AG04450 (cell line): ENCODE measurements at places on chromosomes 6 and 20.

GRCh38 chr6:162108041-162108440 lies 619.5 kb downstream of the PRKN start:
- DNase-seq: no peak

DNA sequence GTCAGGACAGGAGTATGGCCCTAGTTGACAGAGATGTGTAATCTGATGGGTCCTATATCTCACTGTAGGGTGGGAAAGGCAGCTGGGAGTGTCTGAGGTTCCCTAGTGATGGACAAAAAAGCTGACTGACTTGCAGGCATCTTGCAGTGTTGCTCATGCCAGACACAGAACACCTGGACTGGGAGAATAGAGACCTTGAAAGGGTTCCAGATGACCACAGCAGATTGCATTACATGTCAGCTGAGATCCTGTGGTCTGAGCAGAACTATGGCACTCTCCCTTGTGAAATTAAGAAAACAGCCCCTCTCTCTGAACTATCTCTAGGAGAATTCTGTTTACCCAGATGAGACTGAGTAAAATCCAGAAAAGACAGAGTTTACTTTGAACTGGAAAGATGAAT lies 212.6 kb upstream of the MAN1A1 start:
- DNase-seq: no peak

DNA sequence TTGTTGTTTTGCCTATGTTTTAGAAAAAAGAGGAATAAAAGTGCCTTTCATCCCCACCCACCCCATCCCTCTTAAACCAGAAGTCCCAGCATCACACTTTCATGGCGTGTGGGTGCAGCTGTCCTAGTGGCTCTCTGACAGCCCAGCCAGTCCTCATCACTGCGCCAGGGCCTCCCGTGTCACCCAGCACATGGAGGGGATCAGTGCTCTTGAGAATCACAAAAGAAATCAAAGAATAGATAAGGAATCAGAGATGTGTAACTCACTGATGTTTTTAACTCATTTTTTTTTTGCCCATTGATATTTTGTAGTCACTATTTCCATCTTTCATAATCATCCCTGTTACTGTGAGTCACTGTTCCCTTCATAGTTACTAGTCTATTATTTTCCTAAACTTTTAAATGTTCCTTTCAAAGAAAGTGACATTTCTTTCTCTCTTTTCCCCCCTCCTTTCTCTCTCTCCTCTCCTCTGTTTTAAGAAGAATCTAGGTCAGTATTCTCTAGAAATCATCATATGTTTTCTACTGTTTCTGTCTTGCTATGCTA lies 78.6 kb downstream of the AIG1 start:
- DNase-seq: no peak

- DNase-seq: no peak
Measured at GRCh38 chr6:13261464-13261994, 66.8 kb downstream of the TBC1D7 start.

DNA sequence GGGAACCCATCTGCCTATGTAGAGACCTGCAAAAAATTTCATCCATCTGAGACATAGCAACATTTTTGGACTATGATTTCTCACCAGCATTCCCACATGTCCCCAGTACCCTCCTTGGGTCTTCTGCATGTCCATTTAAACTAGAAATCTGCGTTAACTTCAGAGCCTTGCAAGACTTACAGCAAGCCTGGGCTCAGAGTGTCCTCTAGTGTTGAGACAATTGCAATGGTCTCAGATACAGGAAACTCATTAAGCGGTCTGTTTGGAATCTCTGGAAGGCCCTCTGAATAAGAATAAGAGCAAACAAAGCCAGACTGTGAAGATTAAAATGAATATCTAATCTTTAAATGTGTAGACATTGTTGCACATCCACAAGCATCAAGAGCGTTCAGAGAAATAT lies 20.5 kb upstream of the PI3 start:
- no peak for DNase-seq

DNA sequence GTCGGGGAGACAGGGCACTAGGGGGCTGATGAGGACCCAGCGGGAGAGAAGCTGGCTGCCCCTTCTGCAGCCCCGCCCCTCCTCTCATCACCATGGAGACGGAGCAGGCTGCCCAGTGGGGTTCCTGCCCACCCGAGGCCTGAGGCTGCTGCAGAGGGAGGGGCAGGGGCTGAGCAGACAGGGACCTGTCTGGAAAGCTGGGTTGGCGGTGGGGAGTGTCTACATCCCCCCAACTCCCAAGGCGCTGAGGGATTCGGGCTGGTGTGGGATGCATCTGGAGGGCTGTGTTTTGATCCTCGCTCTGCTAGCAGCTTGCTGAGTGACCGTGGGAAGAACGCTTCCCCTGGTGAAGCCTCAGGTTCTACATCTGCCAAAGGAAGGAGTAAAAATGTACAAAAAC lies 1.2 kb upstream of the BPI start:
- no peak for DNase-seq

DNA sequence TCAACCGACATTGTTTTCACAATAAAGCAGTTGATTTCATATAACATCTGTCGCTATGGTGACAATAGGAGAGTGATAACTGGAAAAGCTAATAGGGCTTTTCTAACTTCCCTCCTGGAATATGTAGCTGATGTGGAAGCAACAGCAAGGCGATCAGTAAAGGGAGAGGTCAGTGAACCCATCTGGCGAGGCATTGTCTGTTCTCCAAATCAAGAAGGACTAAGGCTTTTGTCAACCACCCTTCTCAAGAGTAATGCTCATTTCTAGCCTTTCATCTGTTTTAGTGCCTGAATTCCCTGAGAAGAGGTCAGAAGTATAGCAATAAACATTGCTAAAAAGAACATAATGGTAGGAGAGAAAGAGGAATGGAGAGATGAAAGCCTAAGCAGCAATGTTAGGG lies 201.3 kb downstream of the AKAP7 start:
- DNase-seq: no peak

GRCh38 chr20:53183181-53183580 lies 211.0 kb downstream of the TSHZ2 start:
- no peak for DNase-seq

DNA sequence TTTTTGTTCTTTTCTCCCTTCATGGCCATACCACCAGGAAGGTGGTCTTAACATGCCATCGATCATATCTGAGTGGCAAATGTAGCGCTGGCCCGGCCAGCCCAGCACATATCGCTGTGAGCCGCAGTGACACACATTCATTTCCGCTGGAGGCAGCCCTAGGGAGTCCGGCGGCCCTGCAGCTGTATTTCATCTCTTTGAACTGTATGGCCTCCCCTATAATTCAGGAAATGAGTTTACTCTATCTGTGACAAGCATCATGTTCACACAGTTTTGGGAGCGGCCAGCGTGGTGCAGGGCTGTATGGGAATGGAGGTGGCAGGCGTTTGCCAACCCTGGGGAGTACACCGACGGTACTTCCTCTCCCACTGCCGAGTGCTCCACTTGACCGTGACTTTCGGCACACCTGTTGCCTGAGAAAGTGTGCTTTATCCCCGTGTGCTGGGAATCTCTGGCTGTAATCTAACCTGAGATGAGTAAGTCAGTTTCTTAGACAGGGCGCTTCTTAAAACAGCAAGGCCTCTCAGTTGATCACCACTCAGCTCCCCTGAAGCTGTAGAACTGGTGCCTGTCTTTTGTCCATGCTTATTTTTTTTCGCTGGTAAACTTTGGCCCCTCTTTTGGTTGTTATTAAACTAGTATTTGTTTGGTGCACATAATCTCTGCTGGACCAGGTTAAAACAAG lies 257.1 kb upstream of the TAB2 start:
- no peak for DNase-seq

DNA sequence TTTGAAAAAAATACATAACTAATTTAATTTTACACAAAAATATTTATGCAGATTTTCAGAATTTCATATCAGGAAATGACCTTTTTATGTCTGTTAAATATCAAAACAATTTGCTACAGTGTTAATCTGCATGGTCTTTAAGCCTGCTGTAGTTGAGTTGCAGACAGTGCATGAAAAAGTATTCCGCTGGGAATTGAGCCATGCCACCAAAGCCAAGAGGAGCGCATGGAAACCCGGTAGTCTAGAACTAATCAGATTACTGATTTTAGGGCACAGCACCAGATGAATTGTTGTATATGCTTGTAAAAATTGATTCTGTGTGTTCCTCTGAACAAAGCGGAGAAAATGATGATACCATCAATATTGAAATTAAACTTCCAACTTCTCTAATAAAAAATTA lies 34.3 kb upstream of the LAMP5 start:
- DNase-seq: no peak

DNA sequence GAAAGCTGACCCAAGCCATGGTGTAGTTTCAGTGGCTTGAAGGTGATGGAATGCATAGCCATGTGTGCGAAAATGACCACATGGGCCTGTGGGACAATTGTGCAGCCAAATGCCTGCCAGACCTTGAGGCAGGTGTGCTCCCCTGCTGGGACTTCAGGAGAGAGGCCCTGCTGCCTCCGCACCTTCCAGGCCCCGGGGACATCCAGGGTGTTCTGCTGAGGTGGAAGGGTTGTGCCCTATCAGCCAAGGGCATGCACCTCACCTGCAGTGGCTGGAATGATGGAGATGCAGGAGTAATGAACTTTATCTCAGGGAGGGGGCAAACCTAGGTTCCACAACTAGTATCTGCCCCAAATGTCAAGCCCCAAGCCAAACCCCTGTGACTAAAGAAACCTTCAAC lies 44.0 kb downstream of the PRND start:
- no peak for DNase-seq

DNA sequence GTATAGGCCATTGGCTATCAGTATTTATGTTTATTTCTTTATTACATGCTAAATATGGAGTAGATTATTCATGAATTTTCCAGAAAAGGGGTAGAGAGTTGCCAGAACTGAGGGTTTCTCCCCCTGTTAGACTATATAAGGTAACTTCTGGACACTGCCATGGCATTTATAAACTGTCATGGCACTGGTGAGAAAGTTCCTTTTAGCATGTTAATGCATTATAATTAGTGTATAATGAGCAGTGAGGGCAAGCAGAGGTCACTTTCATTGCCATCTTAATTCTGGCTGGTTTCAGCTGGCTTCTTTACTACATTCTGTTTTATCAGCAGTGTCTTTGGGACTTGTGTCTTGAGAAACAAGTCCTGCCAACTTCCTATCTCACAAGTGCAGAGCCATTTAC lies 220.0 kb upstream of the CNR1 start:
- no peak for DNase-seq

- DNase-seq: no peak
Measured at GRCh38 chr6:26352315-26352714, 12.7 kb upstream of the BTN3A2 start.

DNA sequence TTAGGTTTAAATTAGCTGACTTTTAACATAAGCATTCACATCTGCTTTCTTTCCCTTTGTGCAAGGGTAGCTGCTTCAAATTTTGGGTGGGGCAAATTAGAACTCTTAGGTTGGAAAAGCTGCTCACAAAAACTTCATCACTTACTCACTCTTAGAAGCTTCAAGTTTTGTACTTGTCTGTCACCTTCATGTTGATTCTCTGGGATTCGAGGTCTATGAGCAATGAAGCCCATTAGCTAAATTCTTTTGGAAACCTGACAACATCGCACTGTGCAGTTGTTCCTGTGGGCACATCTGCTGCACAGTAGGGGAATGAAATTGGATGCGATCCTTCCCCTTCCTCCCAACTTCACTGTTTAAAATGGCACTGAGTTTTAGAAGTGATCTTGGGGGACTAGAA lies 156.1 kb downstream of the UBE3D start:
- DNase-seq: no peak

- DNase-seq: no peak
Measured at GRCh38 chr6:157605484-157605883, 217.6 kb upstream of the SNX9 start.

DNA sequence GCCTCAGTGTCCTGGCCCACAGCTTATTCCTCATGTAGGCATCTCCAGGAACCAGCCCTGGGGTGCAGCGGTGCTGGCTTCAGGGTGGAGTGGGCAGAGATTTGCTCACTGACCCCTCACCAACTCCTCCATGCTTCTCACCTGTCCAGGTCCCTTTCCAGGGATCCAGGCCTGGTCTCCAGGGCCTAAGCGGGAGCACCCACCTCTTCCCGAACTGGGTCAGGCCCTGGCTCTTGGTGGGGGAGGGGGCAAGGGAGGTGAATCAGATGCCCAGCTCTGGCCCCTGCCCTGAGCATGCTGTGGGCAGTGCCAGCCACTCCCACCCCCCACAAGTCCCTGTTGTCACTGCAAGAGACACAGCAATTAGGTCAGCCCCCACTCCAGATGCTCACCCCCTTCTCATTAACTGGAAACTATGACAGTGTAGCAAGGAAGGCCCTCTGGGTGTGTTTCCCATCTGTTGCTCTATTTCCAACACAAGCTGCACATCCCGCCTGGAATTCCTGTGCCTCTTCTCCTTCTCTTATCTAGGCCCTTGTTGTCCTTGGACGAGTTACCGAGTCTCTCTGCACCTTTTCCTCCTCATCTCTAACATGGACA lies 37.0 kb downstream of the MDFI start:
- DNase-seq: no peak

- no peak for DNase-seq
Measured at GRCh38 chr20:24574797-24575196, 105.4 kb downstream of the SYNDIG1 start.

- no peak for DNase-seq
Measured at GRCh38 chr6:89140347-89141156, 5.3 kb upstream of the PM20D2 start.

DNA sequence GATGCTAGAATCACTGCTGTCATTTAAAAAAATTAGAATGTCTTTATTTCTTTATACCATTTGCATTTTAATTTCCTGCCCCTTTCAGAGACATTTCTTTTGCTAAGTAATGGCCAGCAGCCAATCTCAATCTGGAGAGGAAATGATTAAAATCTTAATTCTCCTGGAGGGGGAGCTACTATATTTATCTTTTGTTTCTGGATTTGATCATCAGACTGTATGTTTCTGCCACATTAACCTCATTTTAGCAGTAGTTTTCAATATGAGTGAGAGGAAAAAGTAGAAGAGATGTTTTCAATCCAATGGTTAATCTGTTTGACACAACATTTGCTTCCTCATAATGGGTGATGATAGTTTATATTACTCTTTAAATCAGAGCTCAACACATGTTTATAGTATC lies 138.0 kb downstream of the FUT9 start:
- DNase-seq: no peak

DNA sequence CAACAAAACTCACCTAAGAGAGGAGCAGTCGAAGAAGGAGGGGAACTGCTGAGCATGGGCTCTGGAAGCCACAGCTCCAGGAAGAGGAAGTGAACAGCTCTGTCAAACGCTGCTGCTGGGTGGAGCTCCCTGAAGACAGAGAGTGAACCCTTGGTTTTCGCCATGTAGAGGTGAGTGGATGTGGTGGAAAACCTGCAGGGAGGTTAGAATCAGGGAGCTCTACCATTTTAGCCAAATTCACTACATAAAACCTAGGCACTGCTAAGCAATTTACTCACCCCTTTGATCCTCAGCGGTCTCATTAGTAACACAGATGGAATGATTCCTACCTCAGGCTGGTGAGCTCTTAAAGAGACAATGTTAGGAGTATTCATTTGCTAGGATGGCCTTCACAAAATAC lies 19.4 kb upstream of the TFAP2A start:
- no peak for DNase-seq

GRCh38 chr6:43990275-43990626 lies 137.0 kb downstream of the MRPL14 start:
- no peak for DNase-seq

- DNase-seq: no peak
Measured at GRCh38 chr20:16975682-16976081, 227.5 kb downstream of the OTOR start.

GRCh38 chr6:107506145-107506544 lies 16.2 kb downstream of the SOBP start:
- no peak for DNase-seq
